Endothelial cell (in vitro differentiated cells): ENCODE measurements at places on chromosomes 6 and 20. TPM values are rescaled to one million over a fixed set of nuclear protein-coding genes. Genes with fewer than 3 reads are reported as not detected.

EPPIN gene
- total RNA-seq: not detected

GRCh38 chr6:39029156-39030011 lies 19.2 kb upstream of the GLP1R start:
- H3K36me3 ChIP-seq: no peaks in the 10 kb centered on the region
- no peak overlapping the region for H3K4me3 ChIP-seq
- H3K27me3 ChIP-seq: peaks cover 5% of the 10 kb centered on the region

PERP gene
- 11.4 TPM for total RNA-seq

- no peak overlapping the region for H3K4me3 ChIP-seq
- H3K36me3 ChIP-seq: no peaks in the 10 kb centered on the region
- no peak for DNase-seq
- H3K27ac ChIP-seq: no peak overlapping the region
Measured at GRCh38 chr6:42025066-42025844, 25.1 kb upstream of the TAF8 start.

DNA sequence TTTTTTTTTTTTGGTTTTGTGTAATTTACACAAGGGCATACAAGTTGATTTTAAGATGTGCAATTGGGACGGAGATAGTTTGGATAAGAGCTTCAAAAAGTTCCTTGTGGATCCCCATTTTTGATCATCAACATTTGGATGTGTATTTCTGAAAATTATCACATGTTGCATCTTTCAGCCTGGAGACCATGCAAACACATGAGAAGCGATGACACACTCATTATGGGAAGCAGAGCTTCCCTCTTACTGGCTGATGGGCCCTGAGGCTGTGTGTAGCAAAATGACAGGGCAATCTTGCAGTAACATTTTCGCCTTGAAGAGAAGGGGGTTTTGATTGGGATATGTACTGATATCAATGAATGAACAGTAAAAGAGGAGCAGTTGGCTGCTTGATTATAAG lies 22.0 kb upstream of the RIPK1 start:
- H3K4me1 ChIP-seq: peaks cover 14% of the 10 kb centered on the region
- H3K27ac ChIP-seq: no peak overlapping the region
- no peak for DNase-seq
- no peaks in the 10 kb centered on the region for H3K36me3 ChIP-seq

- H3K27me3 ChIP-seq: no peaks in the 10 kb centered on the region
- DNase-seq: no peak
- no peak overlapping the region for H3K27ac ChIP-seq
- H3K36me3 ChIP-seq: peaks cover 8% of the 10 kb centered on the region
Measured at GRCh38 chr6:169362501-169363121, 109.0 kb upstream of the THBS2 start.

GRCh38 chr6:39753725-39754045 lies 28.5 kb upstream of the KIF6 start:
- no peak overlapping the region for H3K27ac ChIP-seq
- DNase-seq: no peak
- H3K4me3 ChIP-seq: no peak overlapping the region
- no peaks in the 10 kb centered on the region for H3K36me3 ChIP-seq

- no peak for DNase-seq
- H3K36me3 ChIP-seq: no peaks in the 10 kb centered on the region
- no peaks in the 10 kb centered on the region for H3K4me1 ChIP-seq
- peaks cover 4% of the 10 kb centered on the region for H3K27me3 ChIP-seq
- H3K4me3 ChIP-seq: no peak overlapping the region
Measured at GRCh38 chr20:45317826-45318225, 9.7 kb upstream of the MATN4 start.

- no peak for DNase-seq
- H3K4me1 ChIP-seq: peaks cover 51% of the 10 kb centered on the region
- H3K27me3 ChIP-seq: peaks cover 9% of the 10 kb centered on the region
- H3K27ac ChIP-seq: no peak overlapping the region
- no peak overlapping the region for H3K4me3 ChIP-seq
- no peaks in the 10 kb centered on the region for H3K36me3 ChIP-seq
Measured at GRCh38 chr20:576156-576555, 32.6 kb upstream of the CSNK2A1 start.

DNA sequence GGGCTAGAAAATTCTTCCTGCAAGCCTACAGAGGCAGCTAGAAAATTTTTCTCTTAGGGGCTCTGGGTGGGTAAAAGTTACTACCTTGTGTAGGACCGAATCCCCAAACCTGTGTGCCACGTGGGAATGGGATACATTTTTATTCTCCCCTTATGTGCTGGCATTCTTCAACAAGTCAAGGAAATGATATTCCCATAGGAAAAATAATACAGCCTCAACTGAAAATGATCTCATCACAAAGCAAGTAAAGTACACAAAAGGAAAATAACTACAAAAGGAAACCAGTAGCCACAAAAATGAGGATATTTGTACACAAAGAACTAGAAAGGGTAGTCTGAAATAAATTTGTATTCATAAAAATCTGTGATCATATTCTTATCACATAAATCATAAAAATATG lies 298.1 kb downstream of the LAMA2 start:
- no peak for DNase-seq
- peaks cover 2% of the 10 kb centered on the region for H3K4me1 ChIP-seq
- no peak overlapping the region for H3K4me3 ChIP-seq
- H3K27me3 ChIP-seq: no peaks in the 10 kb centered on the region

GRCh38 chr6:26185802-26186201 lies 98.6 kb downstream of the HFE start:
- peaks cover 15% of the 10 kb centered on the region for H3K27me3 ChIP-seq
- H3K4me3 ChIP-seq: no peak overlapping the region
- H3K4me1 ChIP-seq: peaks cover 21% of the 10 kb centered on the region
- no peaks in the 10 kb centered on the region for H3K36me3 ChIP-seq
- DNase-seq: no peak

KCNK16 gene
- not detected for total RNA-seq

GRCh38 chr20:51185277-51185676 lies 162.4 kb upstream of the KCNG1 start:
- H3K27me3 ChIP-seq: peaks cover 6% of the 10 kb centered on the region
- H3K4me1 ChIP-seq: peaks cover 5% of the 10 kb centered on the region
- H3K4me3 ChIP-seq: no peak overlapping the region
- H3K27ac ChIP-seq: no peak overlapping the region
- no peaks in the 10 kb centered on the region for H3K36me3 ChIP-seq

DNA sequence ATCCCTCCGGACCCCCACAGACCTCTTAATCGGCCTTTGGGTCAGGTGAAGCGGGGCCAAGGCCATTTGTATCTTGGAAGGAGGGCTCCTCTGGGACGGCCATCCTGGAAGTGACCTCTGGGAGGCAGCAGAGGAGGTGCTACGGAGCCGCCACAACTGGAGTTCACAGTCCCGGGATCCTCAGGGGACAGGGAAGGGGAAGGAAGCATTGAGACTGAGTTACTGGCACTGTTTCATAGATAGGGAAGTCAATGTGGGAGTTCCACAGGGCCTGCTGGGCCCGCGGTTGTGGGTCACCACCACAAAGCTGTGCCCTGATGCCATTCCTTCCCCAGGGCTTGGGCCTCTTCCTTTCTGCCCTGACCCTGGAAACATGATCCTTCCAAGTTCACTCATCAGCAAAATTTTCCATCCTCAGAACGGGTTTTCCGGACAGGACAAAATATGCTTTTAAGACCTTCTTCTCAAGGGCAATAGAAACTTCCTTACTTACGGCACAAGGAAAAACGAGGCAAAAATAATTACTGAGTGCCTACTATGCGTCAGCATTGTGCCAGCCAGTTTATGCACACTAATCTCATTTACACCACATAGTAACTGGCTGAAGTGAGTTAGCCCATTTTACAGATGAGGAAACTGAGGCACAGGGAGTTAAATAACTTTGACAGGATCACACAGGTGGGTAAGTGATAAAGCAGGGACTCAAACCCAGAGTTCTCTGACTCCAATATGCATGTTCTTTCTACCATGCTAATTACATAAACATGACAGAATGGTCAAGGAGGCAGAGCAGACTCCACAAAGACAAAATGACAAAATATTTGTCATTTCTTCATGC lies 143.8 kb downstream of the UNC5CL start:
- DNase-seq: peak; percentile 69
- peaks cover 2% of the 10 kb centered on the region for H3K27me3 ChIP-seq
- peaks cover 14% of the 10 kb centered on the region for H3K4me1 ChIP-seq
- no peaks in the 10 kb centered on the region for H3K36me3 ChIP-seq

- no peak for DNase-seq
- peaks cover 11% of the 10 kb centered on the region for H3K4me1 ChIP-seq
- no peak overlapping the region for H3K4me3 ChIP-seq
- H3K27me3 ChIP-seq: peaks cover 1% of the 10 kb centered on the region
- no peak overlapping the region for H3K27ac ChIP-seq
Measured at GRCh38 chr6:144578385-144579350, 293.5 kb downstream of the UTRN start.

IFT52 gene
- 49.0 TPM for total RNA-seq

GRCh38 chr6:123091091-123091895 lies 95.3 kb downstream of the CLVS2 start:
- no peaks in the 10 kb centered on the region for H3K36me3 ChIP-seq
- no peak overlapping the region for H3K27ac ChIP-seq
- no peak overlapping the region for H3K4me3 ChIP-seq
- no peaks in the 10 kb centered on the region for H3K27me3 ChIP-seq
- H3K4me1 ChIP-seq: no peaks in the 10 kb centered on the region

GRCh38 chr6:1726341-1726768 lies 116.6 kb downstream of the FOXC1 start:
- no peak for DNase-seq
- no peaks in the 10 kb centered on the region for H3K27me3 ChIP-seq
- no peak overlapping the region for H3K27ac ChIP-seq
- no peak overlapping the region for H3K4me3 ChIP-seq
- peaks cover 51% of the 10 kb centered on the region for H3K4me1 ChIP-seq

GRCh38 chr20:57013741-57014140 lies 252.7 kb downstream of the BMP7 start:
- no peak overlapping the region for H3K27ac ChIP-seq
- no peak for DNase-seq
- H3K4me1 ChIP-seq: peaks cover 2% of the 10 kb centered on the region
- H3K4me3 ChIP-seq: no peak overlapping the region

DNA sequence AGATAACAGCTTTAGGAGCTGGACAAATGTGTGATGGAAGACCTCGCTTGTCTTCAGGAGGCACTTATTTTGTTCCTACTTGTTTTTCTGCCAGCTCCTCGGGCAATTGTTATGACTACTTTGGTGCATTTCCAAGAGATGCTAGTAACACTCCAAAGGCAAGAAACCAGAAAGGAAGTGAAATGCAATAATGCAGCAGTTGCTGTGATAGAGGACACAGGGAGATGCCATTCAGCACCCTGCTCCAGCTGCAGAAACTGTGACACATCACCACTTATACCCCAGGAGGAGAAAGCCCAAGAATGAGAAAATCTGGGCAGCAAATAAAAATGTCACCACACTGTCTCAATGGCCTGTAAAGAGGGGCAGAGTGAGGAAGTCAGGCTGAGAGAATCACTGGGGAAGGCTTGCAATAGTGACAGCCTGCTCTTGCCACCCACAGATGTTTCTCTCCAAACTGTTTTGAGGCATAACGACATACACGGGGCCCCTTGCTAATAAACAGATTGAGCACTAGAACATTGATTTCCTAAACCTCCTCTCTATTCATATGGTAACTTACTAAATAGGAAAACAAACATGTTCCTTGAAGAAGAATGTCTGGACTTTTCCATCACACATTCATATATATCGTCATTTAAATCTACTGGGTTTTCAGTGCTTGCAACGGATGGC lies 231.0 kb upstream of the PRND start:
- H3K4me1 ChIP-seq: no peaks in the 10 kb centered on the region
- no peak for DNase-seq
- no peak overlapping the region for H3K4me3 ChIP-seq
- peaks cover 1% of the 10 kb centered on the region for H3K27me3 ChIP-seq
- H3K36me3 ChIP-seq: no peaks in the 10 kb centered on the region

MYLK4 gene
- 0.97 TPM for total RNA-seq

GRCh38 chr20:37882961-37883712 lies 19.8 kb upstream of the VSTM2L start:
- peaks cover 6% of the 10 kb centered on the region for H3K27me3 ChIP-seq
- no peak for DNase-seq
- H3K27ac ChIP-seq: no peak overlapping the region
- H3K36me3 ChIP-seq: no peaks in the 10 kb centered on the region

MEI4 gene
- total RNA-seq: 0.38 TPM
